Activated B cell treated with CpG ODN at 0.5 μM for 24 hours (primary cell): ENCODE measurements at places on chromosomes 7 and 10. TPM values are rescaled to one million over a fixed set of nuclear protein-coding genes. Genes with fewer than 3 reads are reported as not detected.

Gene GIMAP8
- 0.22 TPM in 1 of 2 replicates, not detected in the other for total RNA-seq

GRCh38 chr10:127977357-127978009, 70.6 kb downstream of the PTPRE start:
- DNase-seq = no peak
- peaks cover 25% of the 10 kb centered on the region for H3K27me3 ChIP-seq
- no peak overlapping the region for H3K27ac ChIP-seq
- no peak overlapping the region for H3K4me3 ChIP-seq

DNA sequence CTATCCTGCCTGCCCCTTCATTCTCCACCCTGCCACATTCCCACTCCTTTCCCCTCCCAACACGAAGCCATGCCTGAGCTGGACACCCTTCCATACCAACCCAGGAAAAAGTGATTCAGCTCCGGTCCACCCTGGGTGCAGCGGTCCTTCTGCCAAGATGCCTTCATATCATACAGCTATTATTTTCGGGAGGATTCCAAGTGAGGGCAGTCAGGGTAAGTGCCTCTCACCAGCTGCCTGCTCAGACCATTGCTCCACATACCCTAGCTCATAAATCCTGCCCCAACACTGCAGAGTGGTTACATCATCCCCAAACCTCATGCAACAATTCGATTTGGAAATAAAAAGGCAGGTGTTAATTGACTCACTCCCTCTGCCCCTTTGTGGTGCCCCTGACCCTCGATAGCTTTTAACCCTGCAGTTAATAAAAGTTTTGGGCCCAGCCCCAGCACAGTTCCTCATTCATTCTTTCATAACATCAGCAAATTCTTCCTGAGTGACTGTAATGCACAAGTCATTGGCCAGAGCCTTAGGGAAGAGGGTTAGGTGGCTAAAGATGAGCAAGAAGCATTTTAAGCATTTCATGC, 42.6 kb downstream of the ZNF503 start:
- no peak for DNase-seq
- H3K27me3 ChIP-seq = peaks cover 15% of the 10 kb centered on the region
- H3K4me1 ChIP-seq = no peaks in the 10 kb centered on the region
- no peak overlapping the region for H3K27ac ChIP-seq
- H3K4me3 ChIP-seq = no peak overlapping the region
- H3K36me3 ChIP-seq = no peaks in the 10 kb centered on the region

Gene SFTPA1
- not detected in 2 replicates for total RNA-seq

Gene GJD4
- not detected in 2 replicates for total RNA-seq

DNA sequence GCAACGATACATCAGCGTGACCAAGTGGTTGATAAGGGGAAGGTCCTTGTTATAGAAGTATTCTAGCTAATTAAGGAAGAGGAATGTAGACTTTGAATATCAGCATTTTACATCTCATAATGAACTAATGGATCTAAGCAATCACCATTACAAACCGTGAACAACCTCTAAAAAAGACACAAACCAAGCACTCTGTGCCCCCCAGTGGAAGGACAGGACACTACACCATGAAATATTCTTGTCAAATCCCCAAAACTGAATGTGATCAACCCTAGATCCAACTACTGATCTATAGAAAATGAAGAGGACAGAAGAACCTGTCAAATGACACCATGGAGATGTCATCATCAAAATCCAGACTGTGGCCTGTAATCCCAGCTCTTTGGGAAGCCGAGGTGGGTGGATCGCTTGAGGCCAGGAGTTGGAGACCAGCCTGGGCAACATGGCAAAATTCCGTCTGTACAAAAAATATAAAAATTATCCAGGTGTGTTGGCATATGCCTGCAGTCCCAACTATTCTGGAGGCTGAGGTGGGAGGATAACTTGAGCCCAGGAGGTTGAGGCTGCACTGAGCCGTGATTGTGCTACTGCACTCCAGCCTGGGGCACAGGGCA, 111.3 kb upstream of the CARD11 start:
- H3K27ac ChIP-seq = no peak overlapping the region
- no peak for DNase-seq
- peaks cover 2% of the 10 kb centered on the region for H3K27me3 ChIP-seq
- H3K4me3 ChIP-seq = no peak overlapping the region

DNA sequence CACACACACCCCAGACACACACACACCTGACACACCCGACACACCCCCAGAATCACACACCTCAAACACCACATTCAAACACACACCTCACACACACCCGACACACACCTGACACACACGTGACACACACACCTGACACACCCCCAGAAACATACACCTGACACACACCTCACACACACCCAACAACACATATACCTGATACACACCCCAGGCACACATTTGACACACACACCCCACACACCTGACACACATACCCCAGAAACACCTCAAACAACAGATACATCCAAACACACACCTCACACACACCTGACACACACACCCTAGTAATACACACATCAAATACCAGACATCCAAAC, 652 bp upstream of the CALY start:
- H3K27me3 ChIP-seq = peaks cover 19% of the 10 kb centered on the region
- H3K27ac ChIP-seq = no peak overlapping the region
- no peak for DNase-seq
- H3K36me3 ChIP-seq = no peaks in the 10 kb centered on the region
- H3K4me3 ChIP-seq = no peak overlapping the region

GRCh38 chr10:22712956-22713852, 1.2 kb downstream of the PIP4K2A start:
- peak overlapping the region; percentile 63 for H3K27ac ChIP-seq
- H3K36me3 ChIP-seq = peaks cover 5% of the 10 kb centered on the region
- peaks cover 50% of the 10 kb centered on the region for H3K4me1 ChIP-seq
- DNase-seq = peak; percentile 40
- H3K27me3 ChIP-seq = no peaks in the 10 kb centered on the region

DNA sequence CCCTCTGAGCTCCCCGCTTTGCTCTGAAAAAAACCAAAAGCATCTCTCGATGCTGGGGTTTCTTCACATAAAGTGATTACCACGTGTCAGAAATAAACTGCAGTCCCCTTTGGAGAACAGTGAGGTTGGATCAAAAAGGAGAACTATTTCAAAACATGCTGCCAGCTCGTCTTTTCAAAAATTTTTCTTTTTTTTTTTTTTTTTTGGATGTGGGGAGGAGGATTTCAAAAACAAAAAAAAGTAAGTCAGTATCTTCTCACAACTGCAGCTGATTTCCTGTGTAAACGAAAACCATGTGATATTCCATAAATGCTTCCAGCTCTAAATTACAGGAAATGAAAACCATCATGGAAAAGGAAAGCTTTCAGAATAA, 155.0 kb upstream of the LYZL2 start:
- no peaks in the 10 kb centered on the region for H3K36me3 ChIP-seq
- no peak for DNase-seq
- no peak overlapping the region for H3K27ac ChIP-seq
- peak overlapping the region; percentile 81 for H3K4me3 ChIP-seq
- H3K4me1 ChIP-seq = peaks cover 11% of the 10 kb centered on the region

DNA sequence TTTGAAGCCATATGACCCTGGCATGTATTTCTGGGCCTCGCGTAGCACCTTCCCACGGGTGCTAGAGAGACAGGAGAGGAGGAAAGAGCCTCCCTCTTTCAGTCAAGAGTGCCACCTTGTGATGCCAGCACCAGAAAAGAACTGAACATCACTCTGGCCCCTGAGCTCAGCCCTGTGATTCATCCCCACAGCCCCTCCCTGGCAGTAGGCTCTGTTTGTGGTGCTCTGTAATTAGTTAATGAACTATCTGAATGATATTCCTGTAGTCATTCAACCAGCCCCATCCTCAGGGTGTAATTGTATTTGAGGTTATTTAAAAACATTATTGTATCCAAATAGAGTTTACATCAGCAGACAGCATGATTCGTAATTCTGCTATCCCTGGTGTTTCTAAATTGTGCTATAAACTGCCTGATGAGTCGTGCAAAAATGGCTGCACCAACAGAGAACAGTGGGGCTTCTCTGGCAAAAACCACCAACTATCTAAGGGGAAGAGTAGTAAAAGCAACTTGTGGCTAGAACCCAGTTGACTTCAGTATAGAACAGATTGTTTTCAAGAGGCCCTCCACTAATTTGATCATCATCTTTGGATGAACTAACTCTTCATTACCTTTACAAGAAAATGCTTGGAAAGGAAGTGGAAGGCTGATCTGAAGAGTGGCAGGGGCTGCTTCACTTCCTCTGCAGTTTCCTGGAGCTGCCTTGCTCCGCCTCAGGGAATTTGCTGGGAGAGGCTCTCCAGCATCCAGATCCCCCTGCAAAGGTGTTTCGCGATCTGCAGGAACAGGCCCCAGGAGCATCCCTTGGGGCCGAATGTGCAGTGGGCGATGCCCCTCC, 23.7 kb upstream of the TIAL1 start:
- no peak for DNase-seq
- peaks cover 4% of the 10 kb centered on the region for H3K4me1 ChIP-seq
- no peaks in the 10 kb centered on the region for H3K27me3 ChIP-seq
- no peak overlapping the region for H3K4me3 ChIP-seq

GRCh38 chr10:84078771-84079170, 60.5 kb upstream of the GHITM start:
- no peaks in the 10 kb centered on the region for H3K36me3 ChIP-seq
- peaks cover 5% of the 10 kb centered on the region for H3K27me3 ChIP-seq
- H3K4me1 ChIP-seq = no peaks in the 10 kb centered on the region
- no peak overlapping the region for H3K27ac ChIP-seq
- H3K4me3 ChIP-seq = no peak overlapping the region
- no peak for DNase-seq

GRCh38 chr7:28199021-28199510, 18.5 kb upstream of the JAZF1 start:
- H3K27me3 ChIP-seq = no peaks in the 10 kb centered on the region
- H3K4me1 ChIP-seq = peaks cover 53% of the 10 kb centered on the region
- no peak for DNase-seq
- H3K27ac ChIP-seq = no peak overlapping the region

Gene GPR26
- total RNA-seq = not detected in 2 replicates

- DNase-seq = no peak
- no peak overlapping the region for H3K4me3 ChIP-seq
- no peak overlapping the region for H3K27ac ChIP-seq
- H3K27me3 ChIP-seq = no peaks in the 10 kb centered on the region
- peaks cover 10% of the 10 kb centered on the region for H3K4me1 ChIP-seq
- no peaks in the 10 kb centered on the region for H3K36me3 ChIP-seq
Measured at GRCh38 chr7:73970801-73971229, 57.2 kb upstream of the ELN start.

DNA sequence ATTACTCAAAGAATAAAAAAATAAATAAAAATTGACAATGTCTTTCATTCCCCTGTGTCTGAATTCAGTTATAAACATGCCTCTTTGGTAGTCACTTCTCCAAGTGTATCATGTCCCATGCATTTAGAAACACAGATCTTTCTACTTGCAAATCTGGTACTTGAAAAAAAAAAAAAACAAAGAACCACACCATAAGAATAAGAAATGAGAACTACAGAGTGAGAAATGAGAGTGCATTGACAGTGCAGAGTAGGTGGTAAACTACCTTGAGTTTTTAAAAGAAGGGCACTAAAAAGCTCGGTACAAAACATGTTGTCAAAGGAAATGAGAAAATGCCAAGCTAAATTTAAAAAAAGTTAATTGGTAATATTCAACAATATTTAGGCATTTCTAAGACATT, 123.0 kb downstream of the GPR85 start:
- H3K4me1 ChIP-seq = no peaks in the 10 kb centered on the region
- DNase-seq = no peak
- no peak overlapping the region for H3K4me3 ChIP-seq

DNA sequence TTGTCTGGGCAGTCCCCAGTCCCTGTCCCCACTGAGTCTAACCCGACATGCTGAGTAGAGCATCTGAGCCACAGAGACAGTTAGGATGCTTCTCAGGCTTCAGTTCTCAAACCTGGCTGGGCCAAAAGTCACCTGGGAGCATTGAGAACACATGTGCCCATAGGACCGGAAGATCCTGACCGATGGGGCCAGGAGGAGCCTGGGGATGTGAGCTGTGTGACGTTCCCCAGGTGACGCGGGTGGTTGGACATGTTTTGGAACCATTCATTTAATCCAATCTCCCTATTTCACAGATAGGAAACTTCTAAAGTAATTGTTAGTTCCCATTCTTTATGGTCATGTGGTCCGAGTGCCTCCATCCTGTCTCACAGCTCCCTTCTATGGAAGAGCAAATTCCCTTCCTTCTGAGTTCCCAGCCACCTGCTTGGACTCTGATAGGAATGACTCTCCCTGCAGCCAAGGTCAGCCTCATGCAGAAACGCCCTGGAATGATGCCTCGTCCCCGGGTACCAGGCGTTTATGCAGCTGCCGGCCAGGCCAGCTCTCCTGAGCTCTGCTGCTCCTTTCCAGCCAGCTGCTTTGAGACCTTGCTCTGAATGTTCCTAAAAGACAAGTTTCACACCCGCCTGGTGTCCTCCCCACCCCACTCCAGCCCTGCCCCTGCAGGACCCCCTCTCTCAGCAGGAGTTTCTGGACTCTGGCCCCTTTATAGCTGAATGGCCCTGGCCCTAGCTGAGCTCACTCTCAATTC, 166.5 kb upstream of the RHEB start:
- no peak overlapping the region for H3K27ac ChIP-seq
- no peaks in the 10 kb centered on the region for H3K27me3 ChIP-seq
- peaks cover 17% of the 10 kb centered on the region for H3K36me3 ChIP-seq
- no peak overlapping the region for H3K4me3 ChIP-seq
